Activated CD8-positive, alpha-beta memory T cell treated with anti-CD3 and anti-CD28 coated beads for 1 hour (primary cell): ENCODE measurements at places on chromosomes 3 and 15.

DNA sequence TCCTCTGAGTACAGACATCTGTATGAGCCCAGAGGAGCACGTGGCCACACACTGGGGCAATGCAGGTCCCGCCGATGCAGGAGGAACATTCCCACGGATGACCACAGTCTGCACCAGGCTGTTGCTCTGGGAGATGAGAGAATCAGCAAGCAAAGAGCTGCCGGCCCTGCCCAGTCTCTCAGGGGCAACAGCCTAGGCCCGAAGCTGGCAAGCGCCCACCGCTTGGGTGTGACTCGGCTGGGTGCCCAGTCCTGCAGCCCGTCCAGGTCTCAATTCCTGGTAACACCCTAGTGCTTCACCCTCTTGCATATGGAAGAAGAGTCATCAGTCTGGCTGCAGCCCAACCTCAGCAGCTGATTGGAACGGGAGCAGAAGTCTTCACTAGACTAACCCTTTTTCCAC, 153.7 kb upstream of the HES1 start:
- DNase-seq, result no peak

DNA sequence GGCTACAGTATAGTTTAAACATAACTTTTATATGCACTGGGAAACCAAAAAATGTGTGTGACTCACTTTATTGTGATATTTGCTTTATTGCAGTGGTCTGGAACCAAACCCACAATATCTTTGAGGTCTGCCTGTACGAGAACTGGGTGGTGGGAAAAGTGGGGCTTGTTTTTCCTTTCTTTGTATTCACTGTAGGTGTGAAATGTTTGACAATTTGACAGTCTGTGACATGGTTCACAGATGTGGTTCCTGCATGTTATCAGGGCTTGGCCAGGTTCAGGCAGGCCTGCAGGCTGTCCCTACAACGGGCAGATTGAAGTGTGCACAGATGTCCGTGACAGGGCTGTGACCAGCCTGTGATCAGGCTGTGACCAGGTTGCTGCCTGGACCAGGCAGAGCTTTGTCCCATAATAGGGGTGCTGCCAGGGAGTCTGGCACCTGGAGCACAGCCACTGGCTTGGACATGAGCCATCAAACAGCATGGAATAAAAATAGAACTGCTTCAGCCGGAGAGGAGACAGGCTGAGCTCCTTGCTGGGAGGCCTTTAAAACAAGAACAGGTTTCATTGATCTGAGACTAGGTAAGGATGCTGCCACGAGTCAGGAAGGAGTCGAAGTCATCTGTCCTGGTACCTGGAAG, 61.0 kb downstream of the KLF13 start:
- no peak for DNase-seq

DNA sequence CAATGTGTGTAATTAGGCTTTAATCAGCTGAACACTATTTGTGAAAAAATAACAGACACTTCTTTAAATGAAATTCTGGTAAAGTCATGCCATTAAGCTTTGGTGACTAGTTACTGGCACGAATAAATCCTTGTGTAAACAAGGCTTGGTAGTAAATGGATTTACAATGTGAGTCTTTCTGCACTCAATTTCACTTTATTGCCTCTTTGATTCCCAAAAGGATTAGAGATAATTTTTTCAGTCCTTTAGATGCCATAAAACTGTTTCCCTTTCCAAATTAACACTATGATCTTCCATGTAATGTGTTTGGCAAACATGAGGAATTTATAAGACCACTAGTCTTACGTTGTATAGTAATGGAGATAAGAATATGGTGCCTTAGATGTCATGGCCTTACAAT, 339.5 kb upstream of the DNAJC19 start:
- DNase-seq, result no peak

GRCh38 chr15:55846116-55846707, 103.3 kb upstream of the PRTG start:
- no peak for DNase-seq

DNA sequence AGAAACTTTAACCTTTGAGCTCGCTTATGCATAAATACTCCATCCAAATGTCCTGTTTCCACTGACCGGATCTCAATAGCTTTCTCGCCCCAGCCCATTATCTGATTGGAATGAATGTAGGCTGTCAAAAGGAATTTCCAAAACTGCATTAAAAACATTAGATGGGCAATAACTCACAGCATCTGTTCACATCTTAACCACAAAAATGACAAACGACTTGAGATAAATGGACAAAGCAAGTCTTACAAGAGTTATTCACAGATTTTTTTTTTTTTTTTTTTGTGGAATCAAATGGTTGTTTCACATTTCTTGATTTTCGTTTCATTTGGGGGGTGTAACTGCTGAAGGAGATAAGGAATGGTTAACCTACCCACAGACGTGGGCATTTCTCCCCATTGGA, 39.7 kb upstream of the SLC2A2 start:
- DNase-seq, result no peak

DNA sequence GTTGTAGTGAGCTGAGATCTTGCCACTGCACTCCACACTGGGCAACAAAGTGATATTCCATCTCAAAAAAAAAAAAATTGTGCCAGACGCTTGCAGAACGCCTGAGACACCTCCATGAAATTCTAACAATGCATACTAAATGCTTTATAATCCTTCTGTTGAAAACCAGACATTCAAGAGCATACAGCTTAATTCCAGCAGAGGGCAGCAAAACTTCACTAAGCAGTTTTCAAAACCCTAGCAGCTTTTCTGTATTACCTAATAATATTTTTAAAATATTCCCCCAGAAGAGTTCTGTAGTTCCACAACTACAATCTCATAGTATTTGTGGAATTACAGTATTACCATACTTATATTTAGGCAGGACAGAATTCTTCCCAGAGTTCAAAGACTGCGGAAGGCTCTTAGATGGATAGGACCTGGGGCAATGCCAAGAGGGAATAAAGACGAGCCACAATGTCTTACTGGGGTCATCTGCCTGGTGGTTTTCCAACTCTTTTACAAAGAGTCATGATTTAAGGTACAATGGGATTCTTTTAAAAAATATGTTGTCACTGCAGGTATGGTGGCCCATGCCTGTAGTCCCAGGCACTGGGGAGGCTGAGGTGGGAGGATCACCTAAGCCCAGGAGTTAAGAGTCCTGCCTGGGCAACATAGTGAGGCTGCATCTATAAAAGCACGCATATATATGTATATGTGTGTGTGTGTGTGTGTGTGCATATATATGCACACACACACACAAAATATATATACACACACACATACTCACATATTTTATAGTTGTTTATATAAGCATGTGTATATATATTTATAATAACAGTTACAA, 19.6 kb upstream of the TASOR start:
- DNase-seq, result no peak

GRCh38 chr3:48747015-48747615, 30.1 kb upstream of the IP6K2 start:
- DNase-seq, result no peak

DNA sequence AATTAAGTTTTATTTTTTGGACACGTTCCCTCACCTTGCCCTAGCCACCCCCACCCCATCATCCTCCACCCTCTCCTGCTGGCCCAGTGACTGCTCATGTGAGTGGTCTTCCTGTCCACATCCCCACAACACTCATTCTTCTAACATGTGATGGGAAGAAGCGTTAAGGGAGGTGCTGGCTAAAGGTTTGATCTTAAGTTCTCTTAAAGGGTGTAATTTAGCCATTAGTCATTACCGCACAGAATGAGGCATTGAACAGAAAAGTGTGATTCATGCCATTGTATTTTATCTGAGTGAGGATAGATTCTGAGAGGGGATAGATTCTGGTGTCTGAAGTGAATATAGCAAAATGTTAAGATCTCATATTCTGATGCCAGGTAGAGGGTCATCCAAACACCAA, 272.9 kb upstream of the TPM1 start:
- DNase-seq, result no peak

DNA sequence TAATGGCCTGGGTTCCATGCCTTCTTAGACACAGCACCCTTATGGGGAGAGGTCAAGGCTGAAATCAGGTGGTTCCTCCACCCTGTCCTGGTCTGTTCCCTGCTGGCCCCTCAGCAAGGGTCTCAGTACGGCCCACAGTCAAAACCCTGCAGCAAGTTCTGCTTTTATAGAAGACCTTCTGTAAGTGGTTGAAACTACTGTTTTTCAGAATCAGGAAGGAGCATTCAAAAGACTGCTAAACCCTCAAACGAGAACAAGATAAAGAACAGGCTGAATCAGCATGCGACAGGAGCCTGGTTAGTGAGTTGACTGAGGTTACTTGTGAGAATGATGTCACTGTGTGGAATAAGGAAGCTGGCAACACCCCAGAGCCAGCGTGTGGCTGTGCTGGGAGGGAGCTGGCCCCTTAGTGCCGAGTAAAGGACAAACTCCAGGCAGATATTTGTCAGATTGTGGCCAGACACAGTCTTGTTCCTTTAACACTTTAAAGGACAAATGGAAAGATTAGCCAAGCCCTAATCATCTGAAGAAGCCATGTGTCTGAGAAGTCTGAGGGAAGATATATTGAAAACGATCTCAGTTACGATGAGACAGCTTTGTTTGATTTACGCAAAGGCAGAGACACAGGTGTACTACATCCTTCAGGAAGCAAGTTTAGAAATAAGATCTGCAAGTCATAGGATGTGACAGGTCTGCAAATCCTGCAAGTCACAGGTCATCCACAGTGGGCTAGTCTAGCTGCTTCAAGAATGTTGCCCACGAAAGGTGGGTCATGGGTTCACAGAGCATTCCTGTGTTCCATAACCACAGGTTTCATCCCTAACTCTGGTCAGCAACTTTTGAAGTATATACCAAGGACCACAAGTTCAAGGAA, 54.0 kb downstream of the B3GNT5 start:
- DNase-seq, result no peak

DNA sequence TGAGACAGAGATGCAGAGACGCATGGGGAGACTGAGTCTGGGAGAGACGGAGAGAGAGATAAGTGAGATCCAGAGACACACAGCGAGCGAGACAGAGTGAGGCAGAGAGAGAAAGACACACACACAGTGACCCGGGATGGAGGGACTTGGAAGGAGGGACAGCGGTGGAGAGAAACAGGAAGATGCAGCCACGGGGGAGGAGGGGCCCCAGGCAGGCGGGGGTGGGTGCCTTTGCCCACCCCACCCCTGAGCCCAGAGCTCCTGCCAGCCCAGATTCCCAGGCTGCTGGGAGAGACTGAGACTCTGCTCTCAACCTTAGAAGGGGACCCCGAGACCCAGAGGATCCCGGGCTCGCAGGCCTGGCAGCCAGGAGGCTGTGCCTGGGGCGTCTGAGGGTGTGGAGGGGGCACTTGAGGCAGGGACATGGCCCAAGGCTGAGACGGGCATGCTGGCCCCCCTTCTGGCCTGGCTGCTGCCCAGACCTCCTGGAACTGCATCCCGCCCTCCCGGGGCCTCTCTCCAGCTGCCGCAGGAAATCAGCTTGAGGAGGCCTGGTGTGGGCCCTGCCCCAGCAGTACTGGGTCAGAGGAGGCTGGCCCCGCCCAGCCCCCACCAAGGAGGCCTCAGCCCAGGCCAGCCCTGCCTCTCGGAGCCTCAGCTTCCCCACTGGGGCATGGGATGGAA, 18.1 kb downstream of the H1-8 start:
- DNase-seq, result no peak

DNA sequence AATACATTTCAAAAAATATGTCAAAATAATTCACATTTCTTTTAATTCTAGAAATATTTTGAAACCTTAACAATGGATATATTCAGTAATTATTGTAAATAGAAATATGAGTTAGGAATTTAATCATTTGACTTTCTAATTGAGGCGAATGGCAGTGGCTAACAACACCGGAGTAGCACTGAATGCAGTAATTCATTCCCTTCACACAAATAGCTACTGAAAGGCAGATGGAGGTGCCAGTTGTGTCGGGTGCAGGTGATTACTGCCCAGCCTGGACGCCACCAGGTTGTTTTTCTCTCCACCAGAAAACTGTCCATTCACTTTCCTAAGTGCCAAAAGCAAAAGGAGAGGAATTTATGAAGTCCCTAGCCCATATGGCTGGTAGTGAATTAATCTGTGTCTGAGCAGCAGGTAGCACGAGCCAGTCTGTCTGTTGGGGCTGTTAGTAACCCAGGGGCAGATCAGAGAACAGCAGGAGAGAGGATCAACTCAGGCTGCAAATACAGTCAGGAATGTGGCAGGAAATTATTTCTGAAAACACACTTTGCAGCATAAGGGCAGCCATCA, 79.3 kb upstream of the GMNC start:
- DNase-seq, result no peak

DNA sequence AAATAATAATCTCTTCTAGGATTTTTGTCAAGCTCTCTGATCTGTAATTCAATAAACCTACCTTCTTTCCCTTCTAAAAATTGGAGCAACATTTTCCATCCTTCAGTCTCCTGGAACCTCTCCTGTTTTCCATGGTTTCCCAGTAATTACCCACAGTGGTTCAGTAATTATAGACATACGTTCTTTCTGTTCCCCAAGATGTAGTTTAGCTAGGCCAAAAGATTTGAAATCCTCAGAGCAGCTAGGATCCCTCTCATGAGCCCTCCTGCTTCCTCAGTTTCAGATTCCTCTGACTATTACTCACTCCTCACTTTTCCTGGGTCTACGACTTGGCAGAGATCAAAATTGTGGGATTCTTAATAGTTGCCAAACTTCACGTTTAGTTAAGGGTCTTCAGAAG, 76.9 kb upstream of the IGSF10 start:
- no peak for DNase-seq

- DNase-seq, result no peak
These were observed 235.2 kb downstream of the TLE3 start for GRCh38 chr15:69862540-69862939.

DNA sequence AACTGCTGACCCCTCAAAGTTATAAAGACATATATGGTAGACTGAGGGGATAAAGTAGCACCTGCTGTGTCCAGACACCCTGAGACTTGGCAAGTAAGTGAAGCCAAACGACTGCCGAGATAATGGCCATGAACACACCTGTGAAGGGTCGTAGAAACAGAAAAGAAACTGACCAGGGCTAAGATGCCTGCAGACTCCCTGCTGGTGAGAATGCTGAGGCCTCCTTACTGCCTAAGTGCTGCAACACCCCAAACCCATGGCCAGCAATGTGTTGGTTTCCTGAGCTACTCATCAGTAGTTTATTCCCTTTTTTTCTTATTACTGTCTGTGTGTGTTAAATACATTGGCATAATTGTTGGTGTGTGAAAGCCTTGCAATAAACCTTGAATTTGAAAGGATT, 233.8 kb downstream of the ZNF385D start:
- no peak for DNase-seq

- DNase-seq, result no peak
These were observed 598.9 kb upstream of the GRM7 start for GRCh38 chr3:6262010-6262409.

DNA sequence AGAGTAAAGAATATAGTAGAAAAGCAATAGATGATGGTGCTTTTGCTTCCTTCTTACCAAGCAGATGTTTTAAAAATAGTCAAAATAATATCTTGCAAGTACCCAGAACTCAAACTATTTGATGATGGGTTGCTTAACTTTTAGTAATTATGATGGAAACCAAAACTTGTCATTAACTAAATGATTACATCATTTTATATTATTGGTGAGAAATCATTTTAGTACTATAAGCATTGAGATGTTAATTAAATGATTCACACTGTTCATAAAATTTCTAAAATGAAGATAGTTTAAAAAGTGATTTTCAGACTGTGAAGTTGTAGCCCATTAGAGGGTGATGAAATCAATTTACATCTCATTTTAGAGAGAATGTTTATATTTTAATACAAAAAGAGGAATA, 24.4 kb upstream of the GOLGA8B start:
- DNase-seq, result no peak

- DNase-seq, result no peak
These were observed 334.9 kb upstream of the NR2F2 start for GRCh38 chr15:95995375-95996168.
